Kasumi-1 (cell line): ENCODE measurements at places on chromosomes 1 and 21.

DNA sequence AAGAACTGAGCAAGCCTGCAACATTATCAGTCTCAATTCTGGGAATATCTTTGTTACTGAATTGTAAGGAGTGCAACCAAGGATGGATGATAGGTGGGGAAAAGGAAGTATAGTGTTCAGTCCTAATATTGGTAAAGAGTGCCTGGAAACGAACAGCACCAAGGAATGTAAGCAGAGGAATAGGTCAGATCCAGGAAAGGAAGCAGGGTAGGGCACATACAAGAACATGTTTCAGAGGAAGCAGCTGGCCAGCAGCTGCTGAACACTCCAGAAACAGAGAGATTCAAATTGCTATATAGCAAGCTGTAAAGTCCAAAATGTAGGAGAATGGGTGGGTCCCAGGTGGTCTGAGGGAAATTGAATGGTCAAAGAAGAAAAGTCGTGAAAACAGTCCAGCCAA is 37.9 kb downstream of the CRB1 start:
- no peak for DNase-seq

DNA sequence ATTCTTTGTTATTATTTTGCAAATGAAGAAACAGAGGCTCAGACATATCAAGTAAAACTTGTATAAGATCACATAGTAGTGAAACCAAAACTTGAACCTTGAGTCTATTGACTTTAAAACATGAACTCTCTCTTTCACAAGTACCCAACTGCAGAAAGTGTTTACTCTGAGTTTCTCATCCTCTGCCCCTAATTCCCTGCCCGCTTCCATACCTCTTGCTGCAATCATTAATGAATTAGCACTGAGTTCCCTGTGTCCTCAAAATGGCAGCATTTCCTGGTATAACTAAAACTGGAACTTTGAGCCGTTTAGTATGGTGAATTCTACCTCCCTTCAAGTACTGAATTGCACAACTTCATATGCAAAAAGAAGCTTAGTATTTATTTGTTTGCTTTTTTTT is 147.7 kb upstream of the DNAH14 start:
- DNase-seq = no peak

DNA sequence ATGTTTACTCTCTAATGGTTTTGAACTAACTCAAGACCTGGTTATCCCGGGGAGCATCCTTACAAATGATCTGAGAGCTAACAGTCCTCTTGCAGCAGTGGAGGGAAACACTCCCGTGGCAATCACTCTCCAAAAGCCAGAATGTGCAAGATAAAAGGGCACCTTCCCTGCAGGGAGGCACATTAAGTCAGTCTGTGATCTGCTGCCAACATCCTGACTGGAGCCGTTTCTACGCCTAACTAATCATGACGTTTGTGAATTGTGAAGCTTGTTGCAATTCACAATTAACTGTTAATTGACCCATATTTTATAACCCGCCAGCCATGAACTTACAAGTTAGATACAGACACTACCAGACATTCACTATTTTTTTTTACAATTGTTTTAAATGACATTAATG is 52.1 kb upstream of the LGALS8 start:
- DNase-seq = no peak

DNA sequence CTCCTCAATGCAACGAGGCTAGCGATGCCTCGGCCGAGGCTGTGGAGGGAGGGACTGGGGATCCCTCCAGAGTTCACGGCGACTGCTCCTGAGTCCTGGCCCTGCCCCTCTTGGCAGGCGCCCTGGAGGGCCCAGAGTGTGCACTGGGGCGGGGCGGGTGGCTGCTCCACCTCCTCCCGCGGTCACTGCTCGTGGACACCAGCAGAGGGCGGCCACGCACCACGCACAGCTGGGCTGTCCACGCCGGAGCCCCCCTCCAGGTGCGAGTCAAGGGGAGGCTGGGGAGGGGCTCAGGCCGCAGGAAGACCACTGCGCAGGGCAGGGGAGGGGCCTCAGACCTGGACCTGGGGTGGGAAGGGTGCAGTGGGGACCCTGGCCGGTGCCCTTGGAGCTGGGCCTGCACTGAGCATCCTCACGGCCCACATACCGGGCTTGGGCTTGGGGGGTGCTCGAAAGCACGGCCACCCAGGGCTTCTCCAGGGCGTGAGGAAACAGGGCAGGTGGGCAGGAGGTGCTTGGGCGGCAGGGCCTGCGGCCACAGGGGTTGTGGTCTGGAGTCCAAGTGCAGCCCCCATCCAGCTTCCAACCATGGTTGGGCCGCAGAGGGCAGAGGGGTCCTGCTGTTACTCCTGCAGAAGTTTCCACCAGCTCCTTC is 20.6 kb upstream of the TTC34 start:
- DNase-seq = no peak

DNA sequence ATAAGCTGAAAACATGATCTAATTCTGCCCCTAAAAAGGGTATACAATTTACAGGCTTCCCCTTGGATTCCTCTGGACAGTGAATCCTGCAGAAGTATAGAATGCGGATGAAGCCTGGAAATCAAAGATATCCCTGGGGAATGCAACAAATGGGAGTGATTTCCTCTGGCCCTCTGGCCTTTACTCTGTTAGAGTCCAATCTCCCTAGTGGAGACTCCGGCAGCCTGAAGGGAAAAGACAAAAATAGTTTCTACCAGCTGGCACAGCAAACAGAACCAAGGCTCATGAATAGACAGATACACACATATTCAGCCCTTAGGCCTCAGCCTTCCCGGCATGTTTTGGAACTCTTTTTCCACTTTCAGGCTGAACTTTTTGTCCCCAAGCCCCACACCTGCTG is 3.9 kb upstream of the LRRC52 start:
- DNase-seq = no peak

GRCh38 chr1:41638086-41639024 is 153.9 kb upstream of the EDN2 start:
- DNase-seq = no peak

DNA sequence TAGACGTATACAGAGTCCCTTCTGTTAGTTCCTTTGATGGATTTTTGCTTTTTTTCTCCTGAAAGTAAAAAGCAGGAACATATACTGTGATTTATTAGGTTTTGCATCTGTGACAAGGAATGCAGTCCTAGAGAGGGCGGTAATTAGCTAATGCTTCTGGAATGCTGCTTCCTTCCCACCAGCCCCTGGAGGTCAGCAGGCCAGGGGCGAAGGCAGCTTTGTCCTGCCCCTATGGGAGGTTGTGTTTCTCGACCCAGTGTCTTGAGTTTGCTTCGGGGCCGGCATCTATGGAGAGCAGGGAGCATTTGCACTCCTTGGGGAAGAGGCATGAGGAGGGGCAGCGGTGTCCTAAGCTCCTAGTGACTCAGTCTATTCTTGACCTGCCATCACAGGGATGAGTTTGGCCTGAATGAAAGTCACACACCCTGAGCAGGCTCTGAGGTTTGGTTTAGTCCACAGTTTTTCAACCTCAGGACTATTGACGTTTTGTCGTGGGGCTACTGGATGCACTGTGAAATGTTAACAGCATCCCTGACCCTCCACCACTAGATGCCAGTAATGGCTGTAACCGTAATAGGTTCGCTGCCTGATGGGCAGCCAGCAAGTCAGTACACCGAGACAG is 85.0 kb upstream of the KCNJ15 start:
- DNase-seq = peak; percentile 9

GRCh38 chr1:237863234-237863633 is 27.5 kb downstream of the ZP4 start:
- DNase-seq = no peak

DNA sequence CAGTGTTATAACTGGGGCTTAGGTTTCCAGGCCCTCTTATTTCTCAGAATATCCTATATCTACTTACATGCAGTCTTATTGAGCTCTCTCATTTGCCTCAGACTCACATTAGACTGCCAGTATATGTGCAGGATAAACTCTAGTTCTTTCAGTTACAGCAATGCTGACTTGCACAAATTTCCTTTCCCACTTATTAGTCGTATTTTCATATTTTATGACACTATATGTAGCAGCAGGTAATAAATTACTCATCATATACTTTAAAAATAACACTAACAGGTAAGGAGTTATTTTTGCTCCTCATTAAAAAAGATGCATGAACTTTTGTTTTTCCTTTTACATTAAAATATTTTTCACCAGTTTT is 65.7 kb downstream of the GADD45A start:
- DNase-seq = no peak

GRCh38 chr1:25756215-25756614 is 43.8 kb upstream of the SELENON start:
- DNase-seq = peak; percentile 63

DNA sequence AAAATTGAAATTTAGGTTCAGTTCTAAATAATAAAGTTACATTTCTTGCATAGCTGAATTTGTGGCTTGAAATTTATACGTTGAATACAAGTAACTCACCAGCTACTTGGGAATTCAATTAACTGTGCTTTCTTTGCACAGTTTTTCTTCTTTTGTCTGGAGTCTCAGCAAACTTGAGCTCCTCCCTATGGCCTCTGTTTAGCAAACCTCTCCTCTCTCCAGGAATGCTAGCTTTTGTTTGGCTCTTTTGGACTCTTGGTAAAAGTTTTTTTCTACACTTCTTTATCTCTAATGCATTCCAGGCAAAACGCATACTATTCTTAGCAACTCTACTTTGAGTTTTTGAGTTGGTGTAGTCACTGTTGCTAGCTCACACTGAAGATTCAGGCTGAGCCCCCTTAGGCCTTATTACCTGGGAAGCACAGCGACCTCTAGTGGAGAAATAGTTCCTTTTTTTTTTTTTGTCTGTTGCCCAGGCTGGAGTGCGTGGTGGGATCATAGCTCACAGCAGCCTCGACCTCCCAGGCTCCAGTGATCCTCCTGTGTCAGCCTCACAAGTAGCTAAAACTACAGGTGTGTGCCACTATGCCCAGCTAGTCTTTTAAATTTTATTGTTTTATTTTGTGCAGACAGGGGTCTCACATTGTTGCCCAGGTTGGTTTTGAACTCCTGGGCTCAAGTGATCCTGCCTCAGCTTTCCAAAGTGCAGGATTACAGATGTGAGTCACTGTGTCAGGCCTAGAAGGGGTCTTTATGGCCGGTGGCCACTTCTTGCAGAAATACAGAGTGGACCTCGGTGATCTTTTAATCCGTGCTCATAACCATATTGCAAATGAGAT is 61.7 kb downstream of the CASQ2 start:
- DNase-seq = peak; percentile 53

DNA sequence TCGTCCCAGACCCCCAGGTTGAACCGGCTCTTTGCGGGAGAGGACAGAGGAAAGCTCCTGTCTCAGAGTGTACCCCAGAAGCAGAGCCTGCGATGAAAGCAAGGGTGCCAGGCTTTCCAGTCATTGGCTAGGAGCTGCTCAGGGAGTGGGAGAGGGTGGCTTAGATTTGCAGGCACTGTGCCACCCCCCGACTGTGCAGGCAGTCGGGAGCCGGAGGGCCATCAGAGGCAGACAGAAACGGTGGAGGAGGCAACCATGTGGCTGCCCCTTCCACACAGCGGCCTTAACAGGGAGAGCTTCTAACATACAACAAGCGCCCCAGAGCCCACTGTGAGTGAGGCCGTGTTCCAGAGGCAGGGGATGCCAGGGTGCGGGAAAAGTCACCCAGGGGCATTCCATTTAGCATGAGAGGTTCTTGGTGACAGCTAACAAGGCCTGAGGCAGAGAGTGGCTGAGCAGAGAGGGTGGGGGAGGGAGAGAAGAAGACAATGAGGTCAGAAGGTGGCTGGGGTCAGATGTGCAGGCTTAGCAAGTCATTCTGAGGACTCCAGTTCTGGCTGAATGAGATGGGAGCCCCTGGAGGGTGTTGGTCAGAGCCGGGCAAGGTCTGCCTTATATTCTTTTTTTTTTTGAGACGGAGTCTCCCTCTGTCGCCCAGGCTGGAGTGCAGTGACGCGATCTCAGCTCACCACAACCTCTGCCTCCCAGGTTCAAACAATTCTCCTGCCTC is 9.5 kb upstream of the C1orf167 start:
- DNase-seq = no peak

GRCh38 chr1:177441281-177441680 is 270.5 kb downstream of the BRINP2 start:
- no peak for DNase-seq

DNA sequence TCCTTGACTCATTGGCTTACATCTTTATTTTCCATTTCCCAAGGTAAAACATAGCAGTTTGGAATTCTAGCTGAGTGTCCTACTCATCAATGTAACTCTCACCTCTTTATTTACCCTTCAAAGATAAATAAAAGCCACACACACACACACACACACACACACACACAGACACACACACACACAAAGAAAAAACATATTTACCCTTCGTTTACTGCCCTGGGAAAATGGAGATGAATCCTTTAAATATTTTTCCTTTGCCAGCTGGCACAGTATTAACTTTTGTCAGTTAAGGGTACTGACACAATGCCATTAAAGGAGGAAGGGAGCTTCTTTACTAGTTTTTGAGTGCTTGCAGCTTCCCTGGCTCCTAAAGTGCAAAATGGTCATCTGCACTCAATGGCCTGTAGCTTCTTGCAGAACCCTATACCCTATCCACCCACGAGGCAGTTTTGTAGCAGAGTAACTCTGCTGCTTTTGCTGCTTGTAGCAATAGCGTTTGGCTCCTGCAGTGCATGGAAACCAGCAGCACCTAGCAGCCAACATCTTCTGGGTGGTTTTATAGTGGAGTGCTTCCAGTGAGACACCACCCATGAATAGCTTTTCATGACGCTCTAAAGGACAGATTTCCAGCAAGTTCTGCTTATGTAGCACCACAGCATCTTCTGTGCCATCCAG is 103.7 kb downstream of the HS2ST1 start:
- DNase-seq = no peak

DNA sequence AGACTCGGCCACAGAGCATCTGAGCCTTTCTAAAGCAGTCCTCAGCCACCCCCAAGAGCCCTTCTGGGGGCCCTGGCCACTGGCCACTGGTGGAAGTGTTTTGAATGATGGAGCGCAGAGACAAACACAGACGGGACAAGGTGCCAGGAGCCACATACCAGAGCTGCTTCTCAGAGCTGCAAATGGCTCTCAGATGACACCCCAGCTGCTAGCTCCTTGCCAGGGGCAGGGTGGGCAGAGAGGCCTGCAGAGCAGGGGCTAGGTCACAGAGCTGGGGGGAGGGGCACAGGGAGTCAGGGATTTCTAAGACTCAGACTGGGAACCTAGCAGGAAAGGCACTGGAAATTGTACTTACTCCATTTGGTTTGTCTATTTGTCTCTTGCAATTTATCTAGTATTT is 30.4 kb downstream of the KCNN3 start:
- DNase-seq = no peak

- no peak for DNase-seq
Measured at GRCh38 chr1:116064616-116065015, 46.6 kb upstream of the MAB21L3 start.

- DNase-seq = no peak
Measured at GRCh38 chr1:150268340-150268704, 494 bp downstream of the APH1A start.
